Stimulated activated CD8-positive, alpha-beta memory T cell treated with anti-CD3 and anti-CD28 coated beads, Interleukin-12 subunit alpha, Interleukin-12 subunit beta, amount 100 ng/mL, for 4 hours (primary cell): ENCODE measurements at places on chromosomes 12 and 14.

DNA sequence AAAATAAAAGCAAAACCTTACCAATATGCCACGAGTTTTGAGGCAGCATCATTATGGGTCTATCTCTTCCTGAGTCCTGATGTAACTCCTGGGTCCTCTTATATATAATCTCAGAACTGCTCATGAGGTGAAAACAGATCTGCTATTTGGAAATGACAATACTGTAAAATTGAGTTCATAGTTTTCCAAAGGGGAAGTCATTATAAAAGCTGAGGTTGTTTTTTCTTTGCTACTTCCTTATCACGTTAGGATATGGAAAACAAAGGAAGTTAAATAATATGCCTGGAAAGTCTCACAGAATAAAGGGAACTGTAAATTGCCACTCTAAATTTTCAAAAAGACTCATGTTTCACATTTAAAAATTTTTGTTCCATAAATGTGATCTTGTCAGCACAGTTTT is at the start of gene CD163L1:
TSS of gene CD163L1 (minus strand) at position 78 of the 400 bp plus-strand sequence. CDS start at position 52, 26 bp downstream.
- DNase-seq: no peak

- DNase-seq: no peak
Observed at GRCh38 chr12:49693931-49694444, 13.2 kb downstream of the FMNL3 start.

GRCh38 chr12:79250960-79251755 is 386.6 kb downstream of the SYT1 start:
- DNase-seq: no peak

- peak; percentile 20 for DNase-seq
Observed at GRCh38 chr12:1117970-1118563, 127.0 kb downstream of the ERC1 start.

DNA sequence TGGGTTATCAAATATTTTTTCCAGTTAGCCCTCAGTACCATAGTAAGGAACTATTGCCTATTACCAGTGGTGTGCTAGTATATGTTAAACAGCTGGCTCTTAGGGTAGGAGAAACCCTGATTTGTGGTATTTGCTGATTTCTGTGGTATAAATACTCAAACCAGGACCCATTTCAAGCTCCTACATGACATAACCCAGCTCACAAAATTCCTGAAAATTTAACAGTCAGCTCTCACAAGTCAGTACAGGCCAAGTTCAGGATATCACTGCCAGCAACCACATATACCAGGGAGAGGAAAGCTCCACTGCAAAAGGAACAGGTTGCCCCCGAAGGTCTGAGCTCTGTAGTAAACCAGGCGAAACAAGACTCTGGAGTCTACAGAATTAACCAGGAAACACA is 315.3 kb downstream of the NOVA1 start:
- DNase-seq: no peak

- DNase-seq: no peak
Observed at GRCh38 chr14:20412411-20412810, 890 bp downstream of the TEP1 start.

DNA sequence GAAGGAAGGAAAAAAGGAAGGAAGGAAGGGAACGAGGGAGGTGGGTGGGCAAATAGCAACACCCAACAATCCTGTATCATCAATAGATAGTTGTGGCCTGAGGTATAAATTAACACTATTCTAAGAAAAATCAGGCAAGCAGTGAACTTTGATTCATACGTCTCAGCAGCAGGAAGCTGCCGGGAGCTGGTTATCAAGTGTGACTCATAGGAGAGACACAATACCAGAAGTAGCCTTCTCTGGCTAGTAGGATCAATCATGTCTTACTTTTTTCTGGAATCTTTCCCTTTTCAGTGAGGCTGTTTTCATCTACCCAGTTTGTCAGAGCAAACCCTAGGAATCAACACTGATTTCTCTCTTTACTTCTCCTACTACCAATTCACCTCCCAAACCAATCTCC is 780.5 kb downstream of the NRXN3 start:
- DNase-seq: no peak

- no peak for DNase-seq
Observed at GRCh38 chr14:33342299-33342974, 403.8 kb downstream of the NPAS3 start.

- no peak for DNase-seq
Observed at GRCh38 chr12:108369736-108370396, 30.8 kb upstream of the CMKLR1 start.

GRCh38 chr14:74543771-74544438 is 50.3 kb downstream of the ISCA2 start:
- DNase-seq: no peak

DNA sequence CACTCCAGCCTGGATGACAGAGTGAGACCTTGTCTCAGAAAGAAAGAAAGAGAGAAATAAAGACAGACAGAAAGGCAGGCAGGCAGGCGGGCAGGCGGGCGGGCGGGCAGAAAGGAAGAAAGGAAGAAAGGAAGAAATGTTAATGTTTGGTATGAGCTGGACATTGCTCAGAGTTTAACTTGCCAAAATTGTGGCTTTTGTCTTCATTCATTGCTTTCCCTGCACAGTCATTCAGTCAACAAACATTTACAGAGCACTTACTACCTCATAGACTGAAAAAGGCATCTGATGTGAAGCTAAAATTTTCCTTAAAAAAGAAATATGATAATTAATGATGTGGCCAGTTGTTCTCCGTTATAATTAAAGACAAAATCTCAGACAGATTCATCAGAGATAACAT is 247.1 kb downstream of the SPTSSA start:
- DNase-seq: no peak

- no peak for DNase-seq
Observed at GRCh38 chr12:88884600-88884999, 304.3 kb upstream of the KITLG start.

- peak; percentile 42 for DNase-seq
Observed at GRCh38 chr14:61837336-61838229, 75.4 kb downstream of the SNAPC1 start.

GRCh38 chr14:44204061-44204835 is 302.8 kb downstream of the FSCB start:
- no peak for DNase-seq

- DNase-seq: peak; percentile 90
Observed at GRCh38 chr12:46370792-46371717, 1.5 kb downstream of the SLC38A2 start.

- no peak for DNase-seq
Observed at GRCh38 chr14:97695456-97695981, 898.3 kb downstream of the VRK1 start.

- no peak for DNase-seq
Observed at GRCh38 chr12:2401040-2401439, 348.3 kb downstream of the CACNA1C start.

- no peak for DNase-seq
Observed at GRCh38 chr12:97778111-97778510, 315.5 kb downstream of the RMST start.

DNA sequence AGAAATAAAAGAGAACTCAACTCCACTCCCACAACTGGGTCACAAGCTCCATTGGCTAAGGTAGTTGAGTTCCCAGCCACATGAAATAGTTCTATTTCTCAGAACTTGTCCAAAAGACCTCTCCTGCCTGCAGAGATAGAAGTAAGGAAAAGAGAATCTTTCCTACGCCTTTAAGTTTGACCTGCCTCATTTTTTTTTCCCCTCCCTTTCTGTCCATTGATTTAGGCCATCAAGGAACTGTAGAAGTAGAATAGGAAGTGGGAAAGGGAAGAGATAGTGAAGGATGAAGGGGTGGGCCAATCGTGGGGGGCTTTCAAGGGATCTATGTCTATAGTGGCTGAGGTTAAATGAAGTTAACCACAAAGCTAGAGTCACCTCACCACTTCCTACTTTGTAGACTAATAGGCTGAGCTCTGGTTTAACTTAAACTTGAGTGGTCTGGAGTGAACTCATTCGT is 13.9 kb upstream of the NUDT4 start:
- no peak for DNase-seq

- DNase-seq: no peak
Observed at GRCh38 chr12:111175396-111176094, 193.3 kb downstream of the PHETA1 start.

GRCh38 chr14:78683206-78683605 is 513.0 kb downstream of the NRXN3 start:
- DNase-seq: no peak

DNA sequence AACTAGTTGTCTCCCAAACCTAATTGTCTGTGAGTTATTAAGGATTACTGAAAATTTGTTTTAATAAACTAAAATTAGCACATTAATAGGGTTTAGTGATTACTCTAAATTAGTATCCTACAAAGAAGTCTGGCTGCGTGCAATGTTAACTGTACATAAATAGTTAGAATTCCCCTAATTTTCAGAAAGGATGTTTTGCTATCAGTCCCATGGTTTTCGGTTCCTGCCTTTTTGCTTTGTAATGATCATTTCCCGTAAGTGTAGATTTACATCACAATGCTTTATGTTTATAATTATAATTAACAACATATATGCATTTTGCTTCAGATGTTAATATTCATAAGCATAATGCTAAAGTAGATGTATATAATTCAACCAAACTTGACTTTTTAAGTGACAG is 19.8 kb upstream of the LYZ start:
- no peak for DNase-seq

DNA sequence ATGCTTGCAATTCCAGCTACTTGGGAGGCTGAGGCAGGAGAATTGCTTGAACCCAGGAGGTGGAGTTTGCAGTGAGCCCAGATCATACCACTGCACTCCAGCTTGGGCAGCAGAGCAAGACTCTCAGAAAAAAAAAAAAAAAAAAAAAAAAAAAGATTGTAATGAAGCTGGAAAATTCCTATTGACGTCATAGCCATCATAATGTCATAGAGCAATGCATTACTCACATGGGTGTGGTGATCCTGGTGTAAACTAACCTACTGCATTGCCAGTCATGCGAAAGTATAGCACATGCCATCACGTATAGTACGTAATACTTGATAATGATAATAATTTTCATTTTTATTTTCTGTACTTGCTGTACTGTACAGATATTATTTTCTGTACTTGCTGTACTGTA is 42.7 kb upstream of the NID2 start:
- DNase-seq: no peak

GRCh38 chr12:80443974-80444666 is at the start of gene PTPRQ:
TSS of gene PTPRQ (plus strand) at chr12:80444235. CDS start at chr12:80444346, 111 bp downstream.
- DNase-seq: no peak

GRCh38 chr14:91897106-91897701 is 29.9 kb upstream of the TC2N start:
- no peak for DNase-seq

GRCh38 chr12:125187780-125188741 is 122.8 kb downstream of the AACS start:
- no peak for DNase-seq

DNA sequence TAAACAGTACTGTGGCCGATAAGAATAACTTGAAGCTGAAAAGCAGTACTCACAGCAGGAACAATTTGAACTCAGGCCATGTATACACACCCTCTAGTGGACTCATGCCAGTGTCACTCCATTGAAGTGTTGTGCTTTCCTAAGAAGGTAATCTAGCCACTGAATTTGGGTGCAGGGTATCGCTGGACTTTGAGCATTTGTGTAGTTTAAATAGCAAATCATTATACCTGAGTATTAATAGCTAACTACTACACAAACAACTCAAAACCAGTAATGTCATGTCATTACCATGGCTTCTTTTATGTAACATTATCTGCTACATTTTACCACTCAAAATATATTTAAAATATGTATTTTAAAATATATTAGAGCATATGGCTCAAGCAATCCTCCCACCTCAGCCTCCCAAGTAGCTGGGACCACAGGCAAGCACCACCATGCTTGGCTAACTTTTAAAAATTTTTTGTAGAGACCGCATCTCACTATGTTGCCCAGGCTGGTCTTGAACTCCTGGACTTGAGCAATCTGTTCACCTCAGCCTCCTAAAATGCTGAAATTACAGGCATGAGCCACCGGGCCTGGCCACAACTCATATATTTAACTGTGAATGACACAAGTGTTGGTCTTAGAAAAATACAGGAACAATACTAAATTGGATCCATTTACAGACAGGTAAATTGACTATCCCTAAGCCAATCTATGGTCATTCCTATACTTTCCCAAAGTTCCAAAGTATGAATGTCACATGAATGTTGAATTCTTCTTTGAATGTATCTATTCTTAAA is 25.6 kb upstream of the ARID4A start:
- no peak for DNase-seq

DNA sequence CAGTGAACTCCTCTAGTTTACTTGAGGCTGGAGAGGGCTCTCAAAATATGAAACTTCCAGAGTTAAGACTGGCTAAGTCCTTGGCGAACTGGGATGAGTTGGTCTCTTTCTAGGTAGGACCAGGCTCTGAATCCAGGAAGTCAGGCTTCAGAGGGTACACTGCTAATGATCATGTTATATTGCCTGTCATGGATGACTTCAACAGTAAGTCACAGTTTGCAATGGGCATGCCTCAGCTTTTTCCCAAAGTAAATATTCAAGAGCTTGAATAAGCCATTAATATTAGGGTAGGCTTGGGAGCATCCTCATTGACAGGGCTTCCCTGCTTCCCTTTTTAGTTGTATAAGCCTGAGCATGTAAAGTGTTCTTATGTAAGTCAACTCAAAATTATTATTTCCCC is 61.7 kb upstream of the PTHLH start:
- DNase-seq: no peak

DNA sequence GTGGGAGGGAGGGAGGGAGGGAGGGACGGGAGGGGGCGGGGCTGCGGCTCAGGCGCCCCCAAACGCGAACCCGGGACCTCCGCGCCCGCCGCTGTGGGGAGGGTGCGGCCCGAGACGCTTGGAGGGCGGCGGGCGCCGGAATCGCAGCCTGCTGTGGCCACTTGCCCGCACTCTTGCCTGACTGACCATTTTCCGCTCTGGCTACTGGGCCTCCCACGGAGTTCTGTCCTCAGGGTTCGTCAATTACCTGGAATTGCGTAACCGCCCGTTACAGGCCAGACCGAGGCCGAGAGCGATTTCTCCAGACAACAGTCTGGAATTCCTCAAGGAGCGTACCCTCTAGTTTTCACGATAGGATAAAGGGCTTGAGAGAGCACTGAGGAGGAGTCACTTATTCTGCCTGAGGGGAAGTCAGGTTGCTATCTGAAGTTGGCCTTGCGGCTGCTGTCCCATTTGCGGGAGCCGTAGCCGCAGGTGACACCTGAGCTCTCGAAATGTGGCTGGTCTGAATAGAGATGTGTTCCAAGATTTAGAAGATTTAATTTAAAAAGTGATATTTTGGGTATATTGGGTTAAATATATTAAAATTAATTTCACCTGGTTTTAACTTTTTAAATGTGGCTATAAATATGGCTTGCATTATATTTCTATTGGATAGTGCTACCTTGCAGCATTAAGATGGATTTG is 446 bp upstream of the ZNF641 start:
- no peak for DNase-seq
